ENCODE measurements at places on chromosomes 3 and 15.

DNA sequence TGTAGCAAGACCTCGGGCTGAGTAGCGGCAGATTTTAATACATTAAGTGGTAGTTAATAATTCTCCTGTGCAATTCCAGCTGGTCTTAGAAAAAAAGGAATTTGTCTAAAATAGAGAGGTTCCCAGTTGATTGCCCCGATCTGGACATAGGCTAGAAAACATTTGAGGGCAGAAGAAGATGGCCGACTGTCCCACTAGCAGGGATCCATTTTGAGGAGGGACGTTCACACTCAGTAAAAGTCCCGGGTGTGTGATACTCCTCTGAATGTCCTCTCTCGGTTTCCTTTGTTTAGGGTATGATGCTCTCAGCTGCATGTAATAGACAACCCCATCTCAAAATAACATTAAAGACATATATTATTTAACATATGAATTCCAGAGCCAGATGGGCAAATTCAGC is 77.9 kb upstream of the OXTR start:
- no peak for DNase-seq

GRCh38 chr3:73471986-73472787 is 152.6 kb downstream of the PDZRN3 start:
- no peak for DNase-seq

DNA sequence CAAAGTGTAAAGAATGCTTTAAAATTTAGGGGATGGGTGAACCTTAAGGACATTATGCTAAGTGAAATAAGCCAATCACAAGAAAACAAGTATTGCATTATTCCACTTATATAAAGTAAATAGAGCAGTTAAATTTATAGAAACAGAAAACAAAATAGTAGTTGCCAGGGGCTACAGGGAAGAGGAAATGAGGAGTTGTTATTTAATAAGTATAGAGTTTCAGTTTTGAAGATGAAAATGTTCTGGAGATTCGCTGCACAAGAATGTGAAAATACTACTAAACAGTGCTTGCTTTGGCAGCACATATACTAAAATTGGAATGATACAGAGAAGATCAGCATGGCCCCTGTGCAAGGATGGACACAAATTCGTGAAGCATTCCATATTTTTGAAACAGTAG is 32.0 kb downstream of the DNAH12 start:
- no peak for DNase-seq

DNA sequence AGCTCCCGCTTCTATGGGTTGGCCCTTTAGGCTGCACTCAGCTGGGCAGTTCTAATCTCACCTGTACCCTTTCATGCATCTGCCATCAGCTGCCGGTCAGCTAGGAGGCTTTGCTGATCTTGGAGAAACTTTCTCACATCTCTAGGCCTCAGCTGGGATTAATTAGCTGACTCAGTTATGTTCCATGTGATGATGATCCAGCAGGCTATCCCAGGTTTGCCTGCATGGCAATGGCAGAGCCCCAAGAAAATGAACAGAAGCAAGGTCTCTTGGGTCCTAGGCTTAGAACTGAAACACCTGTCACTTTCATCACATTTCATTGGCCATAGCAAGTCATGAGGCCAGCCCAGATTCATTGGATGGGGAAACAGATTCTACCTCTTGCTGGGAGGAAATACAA is 304.6 kb upstream of the TBC1D5 start:
- DNase-seq, result no peak

- no peak for DNase-seq
These were observed 3.9 kb upstream of the SENP2 start for GRCh38 chr3:185582236-185582635.

DNA sequence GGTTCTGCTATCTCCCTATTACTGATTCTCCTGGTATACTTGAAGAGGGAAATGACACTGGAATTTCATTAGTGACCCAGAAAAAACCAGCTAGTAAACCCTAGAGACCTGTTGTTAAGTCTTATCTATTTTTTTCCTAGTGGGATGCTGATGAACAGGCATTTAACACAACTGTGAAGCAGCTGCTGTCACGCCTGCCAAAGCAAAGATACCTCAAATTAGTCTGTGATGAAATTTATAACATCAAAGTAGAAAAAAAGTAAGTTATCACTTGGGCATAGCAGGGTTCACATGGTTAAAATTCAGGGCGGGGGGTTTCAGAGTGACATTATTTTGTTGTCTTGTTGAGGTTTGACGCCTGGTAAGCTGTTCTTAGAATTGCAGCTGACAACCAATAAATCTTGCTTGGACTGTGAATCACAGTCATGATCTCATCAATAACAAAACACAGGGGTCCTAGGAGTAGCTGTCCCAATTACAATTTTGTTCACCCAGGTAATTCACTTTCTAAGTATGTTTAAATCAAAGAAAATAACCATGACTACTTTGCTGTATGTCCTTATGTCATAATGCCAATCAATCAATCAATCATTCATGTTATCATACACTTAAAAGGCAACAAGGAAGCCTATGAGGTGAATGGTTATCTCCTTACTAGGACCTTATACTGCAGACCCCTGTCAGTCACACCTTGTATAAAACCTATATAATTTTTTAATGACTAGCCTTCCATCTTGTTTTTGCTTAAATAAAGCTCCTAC is 4.6 kb downstream of the SRP14 start:
- no peak for DNase-seq

- DNase-seq, result no peak
These were observed 133.6 kb downstream of the P2RY1 start for GRCh38 chr3:152968388-152969024.
